ENCODE measurements at places on chromosomes 13 and 19.

GRCh38 chr13:106405731-106406130 lies 129.7 kb downstream of the EFNB2 start:
- DNase-seq = no peak

GRCh38 chr19:14460935-14461334 lies 14.2 kb downstream of the PTGER1 start:
- no peak for DNase-seq

- DNase-seq = no peak
Observed at GRCh38 chr13:91368101-91368500, 20.6 kb downstream of the MIR17HG start.

DNA sequence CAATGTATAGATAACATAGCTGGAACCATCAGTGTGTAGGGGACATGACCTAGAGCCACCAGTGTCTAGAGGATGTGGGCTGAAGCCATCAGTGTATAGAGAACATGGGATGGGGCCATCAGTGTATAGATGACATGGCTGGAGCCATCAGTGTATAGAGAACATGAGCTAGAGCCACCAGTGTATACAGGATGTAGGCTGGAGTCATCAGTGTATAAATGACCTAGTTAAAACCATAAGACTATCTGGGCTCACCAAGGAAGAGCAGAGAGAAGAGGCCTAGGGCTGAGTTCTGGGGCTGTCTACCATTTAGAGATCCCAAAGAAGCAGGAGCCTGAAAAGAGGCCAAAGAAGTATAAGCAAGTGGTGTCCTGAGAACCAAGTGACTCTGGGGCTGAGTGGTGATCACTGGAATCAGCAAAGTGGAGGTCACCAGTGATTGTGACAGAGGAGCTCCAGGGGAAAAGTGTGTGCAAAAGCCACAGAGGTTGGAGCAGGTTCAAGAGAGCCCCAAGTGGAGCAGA lies 41.0 kb downstream of the RFX2 start:
- DNase-seq = no peak

GRCh38 chr19:48780631-48781391 lies 25.5 kb downstream of the FGF21 start:
- no peak for DNase-seq

Measured in HS-27A (cell line).